ENCODE measurements at places on chromosomes 11 and 22.

DNA sequence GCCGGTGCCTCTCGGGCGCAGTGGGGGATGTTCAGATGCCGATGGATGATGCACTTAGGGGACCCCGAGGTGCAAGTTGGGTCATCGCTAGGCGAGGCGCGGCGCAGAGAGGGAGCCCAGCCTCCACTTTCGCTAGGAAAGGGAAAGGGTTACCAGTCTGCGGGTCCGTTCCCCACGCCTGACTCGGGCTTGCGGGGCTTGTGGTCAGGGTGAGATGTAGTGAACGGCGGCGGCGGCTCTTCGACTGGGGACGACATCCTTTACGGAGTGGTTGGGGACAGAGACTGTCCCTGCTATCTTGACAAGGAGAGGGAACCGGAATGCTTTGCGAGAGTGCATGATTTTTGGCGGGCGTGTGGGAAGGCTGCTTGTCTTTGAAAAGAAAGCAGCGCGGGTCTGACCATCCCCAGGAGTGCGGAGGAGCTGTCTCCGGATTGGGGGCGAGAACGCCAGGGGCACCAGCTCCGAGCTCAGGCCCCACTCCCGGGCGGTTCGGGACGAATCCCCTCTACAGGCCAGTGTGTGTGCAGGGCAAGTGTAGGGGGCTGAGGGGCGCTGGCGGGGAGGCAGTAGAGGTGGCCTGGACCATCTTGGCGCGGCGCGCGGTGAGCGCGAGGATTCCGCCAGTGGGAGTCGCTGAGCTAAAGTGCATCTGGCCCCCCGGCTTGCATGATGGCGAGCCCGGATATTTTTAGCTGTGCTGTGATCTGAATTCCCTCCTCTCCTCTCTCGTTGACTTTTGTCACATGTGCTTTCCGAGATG lies 1.1 kb downstream of the FAT3 start:
- peak; percentile 68 for DNase-seq

DNA sequence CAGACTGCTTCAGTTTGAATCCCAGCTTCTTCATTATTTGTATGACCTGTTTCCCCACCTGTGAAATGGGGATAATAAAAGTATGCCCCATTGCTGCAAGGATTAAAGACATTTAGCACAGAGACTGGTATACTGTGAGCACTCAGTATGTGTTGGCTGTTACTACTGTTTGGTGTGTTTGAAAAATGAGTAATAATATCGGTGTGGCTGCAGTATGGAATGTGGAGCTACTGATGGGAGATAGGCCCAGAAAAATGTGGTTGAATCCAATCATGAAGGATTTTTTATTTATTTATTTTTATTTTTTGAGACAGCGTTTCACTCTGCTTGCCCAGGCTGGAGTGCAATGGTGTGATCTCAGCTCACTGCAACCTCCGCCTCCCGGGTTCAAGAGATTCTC lies 9.1 kb upstream of the C1QTNF4 start:
- DNase-seq = no peak

- no peak for DNase-seq
Measured at GRCh38 chr11:73240190-73240781, 22.2 kb downstream of the P2RY2 start.

GRCh38 chr11:88849368-88849767 lies 216.4 kb downstream of the GRM5 start:
- DNase-seq = no peak

- no peak for DNase-seq
Measured at GRCh38 chr22:45775569-45776312, 104.1 kb downstream of the ATXN10 start.

DNA sequence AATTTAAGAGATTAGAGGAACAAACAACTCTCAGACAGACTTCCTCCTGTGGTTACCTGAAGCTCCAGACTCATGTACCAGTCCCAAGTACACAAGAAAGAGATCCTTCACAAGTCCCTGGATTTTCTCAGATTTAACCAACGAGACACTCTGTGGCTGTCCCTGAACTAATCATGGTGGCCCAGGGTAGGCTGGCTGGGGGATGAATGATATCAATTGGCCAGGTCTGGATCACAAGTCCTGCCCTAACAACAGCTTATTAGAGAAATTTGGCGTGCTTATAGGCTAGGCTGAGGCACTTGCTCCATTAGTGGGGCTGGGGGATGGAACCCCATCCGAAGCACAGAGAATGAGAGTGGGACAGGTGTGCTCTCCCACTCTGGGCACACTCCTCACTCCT lies 22.1 kb downstream of the HEPHL1 start:
- no peak for DNase-seq

GRCh38 chr11:11732116-11732515 lies 109.7 kb upstream of the USP47 start:
- DNase-seq = no peak

DNA sequence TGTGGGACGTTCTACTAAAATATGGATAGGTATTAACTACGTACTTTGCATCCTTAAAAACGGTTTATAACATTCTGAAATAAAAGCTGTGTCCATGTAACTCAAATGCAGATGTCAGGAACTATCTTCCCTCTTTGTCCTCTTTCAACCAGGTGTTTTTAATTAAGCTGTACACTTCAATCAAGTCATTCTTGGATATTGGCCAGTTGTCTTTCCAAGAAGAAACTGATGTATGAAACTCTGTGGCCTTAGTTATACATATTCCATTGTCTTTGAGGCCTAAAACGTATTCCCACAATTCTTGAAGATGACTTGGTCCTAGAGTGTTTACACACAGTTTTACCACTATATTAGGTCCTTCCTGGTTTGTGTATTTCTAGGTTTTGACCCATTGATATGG lies 249.0 kb upstream of the CNTN5 start:
- no peak for DNase-seq

DNA sequence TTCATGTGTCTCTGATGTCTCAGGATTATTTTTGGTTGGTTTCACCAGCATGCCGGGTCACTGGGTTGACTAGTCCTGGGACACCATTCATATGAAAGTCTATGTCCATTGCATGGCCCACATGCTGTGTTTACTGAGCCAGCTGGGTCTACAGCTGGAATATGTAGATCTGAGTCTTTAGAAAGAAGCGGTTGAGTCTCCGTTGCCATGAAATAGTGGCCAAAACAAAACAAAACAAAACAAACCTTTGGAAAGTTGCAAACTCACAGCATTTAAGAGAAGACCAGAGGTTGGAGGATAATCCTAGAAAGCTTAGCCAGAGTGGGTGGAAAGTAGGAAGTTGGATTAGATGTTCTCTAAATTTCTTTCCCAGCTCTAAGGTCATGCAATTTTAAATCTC lies 191.8 kb upstream of the NTM start:
- no peak for DNase-seq

DNA sequence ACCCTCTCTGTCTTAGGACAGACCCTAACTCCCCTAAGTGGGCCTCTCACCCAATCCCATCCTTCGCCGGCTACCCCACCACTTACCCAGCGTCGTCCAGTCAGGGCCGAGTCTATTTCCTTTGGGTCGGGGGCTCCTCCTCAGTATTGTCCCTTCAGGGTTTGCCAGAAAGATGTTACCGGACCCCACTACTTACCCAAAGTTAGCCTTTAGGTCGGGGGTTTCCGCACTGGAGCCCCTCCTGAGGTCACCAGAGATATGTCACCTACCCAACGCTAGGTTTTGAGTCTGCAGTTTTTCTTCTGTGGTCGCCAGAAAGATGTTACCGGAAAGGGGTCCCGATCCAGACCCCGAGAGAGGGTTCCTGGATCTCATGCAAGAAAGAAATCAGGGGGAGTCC lies 17.9 kb upstream of the B4GALNT4 start:
- DNase-seq = no peak

GRCh38 chr11:69874178-69874983 lies 55.2 kb upstream of the FGF3 start:
- no peak for DNase-seq

DNA sequence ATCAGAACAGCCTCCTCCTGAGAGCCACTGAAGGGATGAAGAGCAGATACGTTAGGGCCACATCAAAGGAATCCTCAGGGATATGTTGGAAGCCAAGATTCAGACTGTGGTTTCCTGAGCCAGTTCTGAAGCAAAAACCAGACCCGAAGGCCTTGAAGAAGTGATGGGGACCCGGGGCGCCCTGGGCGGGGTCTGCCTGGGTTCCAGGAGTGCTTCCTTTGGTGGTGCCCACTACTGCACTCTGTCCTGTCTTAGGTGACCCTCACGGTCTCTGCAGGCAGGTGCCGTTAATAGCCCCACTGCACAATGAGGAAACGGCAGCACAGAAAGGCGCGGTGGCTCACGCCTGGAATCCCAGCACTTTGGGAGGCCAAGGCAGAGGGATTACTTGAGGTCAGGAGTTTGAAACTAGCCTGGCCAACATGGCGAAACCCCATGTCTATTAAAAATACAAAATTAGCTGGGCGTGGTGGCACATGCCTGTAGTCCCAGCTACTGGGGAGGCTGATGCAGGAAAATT lies 12.9 kb upstream of the SH3BP1 start:
- no peak for DNase-seq

DNA sequence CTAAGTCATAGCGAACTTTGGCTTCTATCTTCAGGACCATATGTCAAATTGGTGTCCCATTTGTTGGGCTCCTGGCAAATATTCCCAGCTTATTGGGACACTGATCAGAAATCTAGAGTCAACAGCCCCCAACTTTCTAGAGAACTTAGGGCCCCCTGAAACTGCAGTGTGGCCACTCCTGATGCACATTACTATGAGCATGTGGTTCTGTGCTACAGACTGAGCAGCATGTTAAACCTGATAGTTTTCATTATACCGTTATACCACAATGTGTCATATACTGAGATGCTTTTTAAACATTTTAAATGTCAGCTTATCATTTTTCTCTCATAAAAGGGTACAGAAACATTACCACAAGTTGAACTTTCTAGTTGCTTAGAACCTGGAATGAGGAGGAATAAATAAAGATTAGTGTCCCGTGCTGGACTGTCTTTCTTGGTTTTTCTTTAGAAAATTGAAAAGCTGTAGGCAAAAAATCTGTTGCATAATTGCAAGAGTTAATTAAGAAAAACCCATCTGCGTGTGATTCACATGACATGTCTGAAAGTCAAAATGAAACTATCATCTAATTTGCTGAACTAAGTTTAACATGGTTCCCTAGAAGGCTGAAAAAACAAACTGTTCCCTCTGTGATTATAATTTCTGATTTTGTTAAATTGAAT lies 16.4 kb upstream of the CTSC start:
- no peak for DNase-seq

DNA sequence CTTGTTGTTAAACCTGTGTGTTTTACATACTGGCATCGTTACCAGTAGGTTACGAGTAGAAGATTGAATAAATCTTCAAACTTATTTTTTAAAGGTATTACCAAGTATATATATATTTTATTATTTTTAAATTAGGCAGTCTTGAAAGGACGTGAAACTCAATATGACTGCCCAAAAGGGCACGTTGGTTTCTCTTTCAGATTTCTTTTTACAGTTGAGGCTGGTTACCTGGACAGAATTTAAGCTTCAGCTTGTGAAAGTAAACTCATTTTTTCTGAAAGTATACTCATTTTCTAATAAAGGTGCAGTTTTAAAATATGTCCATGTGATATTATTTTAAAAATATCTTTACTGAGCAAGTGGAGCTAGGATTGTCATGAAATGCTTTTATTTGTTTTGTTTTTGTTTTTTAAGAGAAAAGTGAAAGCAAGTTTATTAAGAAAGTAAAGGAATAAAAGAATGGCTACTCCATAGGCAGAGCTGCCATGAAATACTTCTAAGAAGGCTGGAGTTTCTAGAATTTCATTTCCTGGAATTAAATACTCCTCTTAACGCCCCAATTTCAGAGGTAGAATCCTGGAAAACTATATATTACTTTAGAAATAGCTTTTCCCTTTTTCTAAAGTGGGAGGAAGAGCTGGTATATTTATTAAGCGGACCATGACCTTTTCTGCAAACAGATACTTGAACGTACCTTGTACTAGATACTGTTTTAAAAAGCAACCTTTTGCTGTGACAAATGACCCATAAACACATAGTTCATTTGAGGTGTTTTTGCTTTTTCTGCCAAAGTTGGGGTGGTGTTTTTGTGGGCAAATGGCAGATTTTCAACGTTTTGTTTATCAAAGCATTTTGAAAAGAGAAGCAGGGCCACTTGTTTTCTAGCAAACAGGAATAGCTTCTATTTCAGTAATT lies 1.9 kb downstream of the FBXO7 start:
- no peak for DNase-seq

DNA sequence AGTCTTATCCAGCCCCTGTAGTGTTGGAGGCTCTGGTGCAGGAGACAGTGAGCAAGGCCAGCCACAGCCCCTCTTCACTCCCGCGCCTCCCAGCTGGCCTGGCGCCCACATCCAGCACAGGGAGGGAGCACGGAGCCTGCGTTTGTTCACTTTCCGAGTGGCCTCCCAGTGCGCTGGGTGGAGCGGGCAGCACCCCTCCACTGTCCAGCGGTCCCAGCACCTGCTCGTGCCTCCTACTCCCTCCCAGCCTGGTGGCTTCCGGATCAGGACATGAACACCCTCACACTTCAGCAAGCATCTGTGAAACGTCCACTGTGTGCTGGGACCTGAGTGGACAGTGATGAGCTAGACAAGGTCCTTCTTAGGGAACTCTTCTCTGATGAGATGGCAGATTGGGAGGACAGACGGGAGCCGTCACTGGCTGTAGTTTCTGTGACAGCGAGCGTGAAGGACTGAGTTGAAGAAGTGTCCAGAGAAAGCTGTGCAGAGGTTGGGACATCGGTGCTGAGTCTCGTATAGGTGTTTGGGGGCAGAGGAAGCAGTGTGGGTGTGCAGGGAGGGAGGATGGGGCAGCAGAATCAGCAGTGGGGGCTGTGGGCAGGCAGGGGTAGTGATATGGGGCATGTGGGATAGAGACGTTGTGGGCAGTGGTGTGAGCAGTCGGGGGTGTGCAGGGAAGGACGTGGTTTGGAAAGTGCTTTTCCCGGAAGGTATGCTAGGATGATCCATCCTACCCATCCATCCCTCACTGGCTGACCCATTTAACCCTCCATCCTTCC lies 256.8 kb downstream of the TBC1D22A start:
- no peak for DNase-seq

DNA sequence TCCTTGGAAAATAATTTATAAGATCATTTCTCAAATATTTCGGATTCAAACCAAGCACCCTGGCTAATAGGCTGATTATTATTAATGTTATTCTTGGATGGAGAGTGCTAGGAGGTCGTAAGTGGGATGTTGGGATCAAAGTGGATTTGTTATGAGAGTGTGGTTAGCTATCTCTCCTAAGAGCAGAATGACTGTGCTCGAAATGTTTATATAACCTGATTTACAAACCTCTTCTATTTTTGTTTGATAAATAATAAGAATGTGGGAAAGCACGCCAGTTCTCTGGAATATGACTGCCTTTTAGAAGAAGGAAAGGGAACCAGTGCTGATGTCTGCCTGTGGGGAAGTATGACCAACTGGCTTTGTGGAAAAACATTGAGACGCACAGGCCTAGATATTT lies 527.5 kb downstream of the NTM start:
- DNase-seq = no peak

- no peak for DNase-seq
Measured at GRCh38 chr11:67260406-67260805, 5.9 kb upstream of the GRK2 start.
